Left cardiac atrium (tissue), 4 donors: ENCODE measurements at places on chromosomes 4 and X. TPM values are rescaled to one million over a fixed set of nuclear protein-coding genes. Genes with fewer than 3 reads are reported as not detected.

DNA sequence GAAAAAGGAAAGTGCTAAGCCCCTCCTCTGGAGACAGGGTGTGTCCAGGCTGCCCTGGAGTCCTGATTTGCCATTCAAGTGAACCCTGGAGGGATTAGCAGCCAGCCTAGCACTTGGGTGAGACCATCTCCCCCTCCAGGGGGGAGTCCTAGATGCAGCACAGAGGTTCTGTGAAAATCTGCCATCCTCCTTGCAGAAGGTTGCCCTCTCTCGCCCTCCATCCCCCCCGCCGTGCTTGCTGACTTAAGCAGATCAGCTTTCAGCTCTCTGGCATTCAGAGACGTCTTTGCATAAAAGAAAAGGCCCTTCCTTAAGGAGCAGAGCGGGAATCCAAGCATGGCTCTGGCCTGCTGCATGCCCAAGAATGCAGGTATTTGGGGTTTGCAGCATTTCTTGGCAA, 102.1 kb upstream of the SCML1 start:
- DNase-seq, result no peak

GRCh38 chr4:174222266-174222872, 61.1 kb downstream of the FBXO8 start:
- DNase-seq, result no peak

DNA sequence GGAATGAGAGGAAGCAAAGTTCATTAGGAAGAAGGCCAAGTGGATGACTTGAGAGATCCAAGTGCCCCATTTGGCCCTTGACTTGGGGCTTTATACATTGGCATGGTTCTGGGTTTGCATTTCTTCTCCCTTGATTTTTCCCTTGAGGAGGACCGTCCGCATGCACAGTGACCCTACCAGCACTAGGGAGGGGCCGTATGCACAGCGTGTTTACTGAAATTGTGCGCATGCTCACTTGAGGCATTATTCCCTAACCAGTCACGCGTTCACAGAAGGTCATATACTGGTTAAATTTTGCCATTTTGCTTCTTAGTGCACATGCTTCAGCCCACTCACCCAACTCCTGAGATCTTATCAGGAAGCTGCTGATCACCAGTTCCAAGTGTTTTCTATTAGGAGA, 35.1 kb downstream of the PAGE2 start:
- DNase-seq, result no peak

CXCL11 gene
- total RNA-seq, result 0.16 TPM

DNA sequence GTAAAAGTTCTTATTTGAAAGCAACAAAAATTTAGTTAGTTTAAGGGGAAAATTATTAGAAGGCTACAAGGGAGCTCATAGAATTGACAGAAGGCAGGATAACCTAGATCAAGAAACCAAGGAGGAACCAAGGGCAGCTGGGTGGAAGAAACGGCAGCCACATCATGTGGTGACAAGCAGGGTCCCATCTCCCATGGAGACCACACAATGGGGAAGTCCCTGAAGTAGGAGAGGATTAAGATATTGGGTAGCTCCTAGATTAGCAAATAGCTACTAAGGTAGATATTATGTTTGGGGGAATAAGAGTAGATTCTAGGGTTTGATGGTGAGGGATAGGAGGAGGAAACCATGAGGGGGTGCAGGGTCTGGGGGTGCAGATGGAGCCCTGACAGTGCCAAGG, 48.0 kb upstream of the TMEM154 start:
- DNase-seq, result no peak

DNA sequence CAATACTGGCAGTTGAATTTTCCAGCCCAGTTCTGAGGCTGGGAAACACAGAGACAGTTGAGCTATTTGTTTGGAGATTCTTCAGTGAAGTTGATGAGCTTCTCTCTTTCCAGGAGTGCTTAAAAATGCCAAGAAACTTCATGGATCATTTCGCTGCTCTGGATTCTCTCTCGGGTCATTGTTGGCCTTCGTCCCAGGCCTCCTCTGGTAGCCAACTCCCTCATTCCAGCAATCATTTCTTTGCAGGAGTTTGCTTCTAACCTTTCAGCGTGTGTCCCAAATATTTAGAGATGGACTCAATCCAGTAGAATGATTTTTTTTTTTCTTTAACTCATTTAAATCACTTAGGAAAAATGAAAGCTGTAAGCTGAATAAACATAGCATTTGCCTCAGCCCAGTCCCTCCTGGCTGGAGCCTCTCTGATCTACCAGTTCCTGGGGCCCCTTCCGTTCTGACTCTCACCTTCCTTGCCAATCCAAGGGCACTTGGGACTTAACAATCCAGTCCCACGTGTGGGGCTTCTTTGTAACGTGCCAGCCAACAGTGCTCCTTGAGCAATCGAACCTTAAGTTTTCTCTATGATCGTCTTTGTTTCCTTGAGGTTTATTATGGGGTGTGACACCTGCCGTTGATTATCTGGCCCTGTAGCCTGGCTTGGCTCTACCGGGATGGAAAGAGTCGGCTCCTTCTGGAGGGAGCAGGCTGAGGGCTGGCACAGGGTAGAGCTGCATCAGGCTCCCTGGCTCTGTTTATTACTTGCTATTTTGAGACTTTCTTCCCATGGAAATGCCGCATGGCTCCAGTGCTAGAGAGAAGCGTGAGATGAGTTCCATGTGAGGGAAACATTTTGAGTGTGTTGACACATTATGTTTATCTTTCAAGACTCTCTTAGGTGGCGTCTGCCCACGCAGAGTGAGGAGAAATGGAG, 80.4 kb upstream of the GPC4 start:
- peak; percentile 28 for DNase-seq

DNA sequence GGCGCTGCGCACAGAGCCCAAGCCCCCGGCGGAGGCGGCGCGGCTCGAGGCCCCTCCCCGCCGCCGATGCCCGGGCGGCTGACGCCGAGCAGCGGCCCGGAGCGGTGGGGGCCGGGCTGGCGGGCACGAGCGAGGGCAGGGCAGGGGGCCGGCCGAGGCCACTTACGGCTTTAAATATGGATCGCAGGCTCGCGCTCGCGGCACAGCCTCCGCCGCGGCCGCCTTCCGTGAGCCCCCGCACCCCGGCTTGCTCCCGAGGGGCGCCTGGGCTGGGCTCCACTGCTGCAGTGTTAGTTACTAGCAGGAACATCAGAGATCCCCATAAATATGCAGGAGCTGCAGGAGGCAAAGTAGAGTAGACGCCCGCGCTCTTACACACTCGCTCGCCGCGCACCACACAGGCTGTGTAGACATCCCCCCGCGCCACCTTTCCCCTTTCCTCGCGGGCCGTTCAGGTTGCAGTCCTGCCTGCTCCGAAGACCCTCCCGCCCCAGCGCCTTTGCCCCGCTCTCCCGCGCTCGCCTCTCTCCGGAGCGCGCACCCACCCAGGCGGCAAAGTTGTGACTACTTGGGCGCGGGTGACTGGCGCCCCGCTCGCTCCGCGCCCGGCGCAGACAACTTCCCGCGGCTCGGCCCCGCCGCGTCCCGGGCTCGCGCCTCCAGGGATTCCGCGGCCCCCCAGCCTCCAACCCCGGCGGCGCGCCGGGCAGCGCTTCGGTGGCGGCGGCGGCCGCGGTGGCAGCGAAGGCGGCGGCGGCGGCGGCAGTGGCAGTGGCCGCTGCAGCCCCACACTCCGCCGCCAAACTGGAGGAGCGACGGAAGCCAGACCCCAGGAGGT, 152.0 kb upstream of the SLC4A4 start:
- peak; percentile 59 for DNase-seq

FAM90A26 gene
- total RNA-seq, result not detected

- DNase-seq, result no peak
Measured at GRCh38 chrX:130418740-130419139, 17.0 kb downstream of the RBMX2 start.

ADRA2C gene
- 6.8 TPM for total RNA-seq

GRCh38 chr4:158161551-158162354, 11.1 kb downstream of the GASK1B start:
- DNase-seq, result peak; percentile 58

DNA sequence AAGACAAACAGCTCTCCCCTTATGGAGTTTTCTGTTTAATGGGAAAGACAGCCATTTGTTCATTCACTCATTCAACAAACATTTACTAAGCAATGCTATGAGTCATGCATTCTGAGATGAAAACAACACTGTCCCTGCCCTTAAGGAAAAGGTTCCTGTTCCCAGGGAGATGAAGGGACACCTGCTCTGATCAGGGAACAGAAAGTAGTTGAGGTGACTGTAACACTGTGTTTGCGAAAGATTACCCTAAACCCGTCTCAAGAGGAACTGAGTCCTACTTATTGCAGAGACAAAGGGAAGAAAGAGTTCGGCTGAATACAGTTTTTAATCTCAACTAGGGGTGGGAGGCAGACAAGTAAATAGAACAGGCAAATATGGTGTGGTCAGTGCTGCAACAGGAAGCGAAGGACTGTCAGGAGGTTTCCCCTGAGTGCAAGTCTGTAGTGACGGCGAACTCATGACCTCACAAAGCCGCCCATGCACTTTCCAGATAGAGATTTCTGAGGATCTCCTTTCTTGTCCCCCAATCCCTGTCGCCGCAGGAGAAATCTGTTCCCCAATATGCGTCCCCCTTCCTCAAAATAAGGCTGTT, 712 bp downstream of the STX18 start:
- DNase-seq, result peak; percentile 29

DNA sequence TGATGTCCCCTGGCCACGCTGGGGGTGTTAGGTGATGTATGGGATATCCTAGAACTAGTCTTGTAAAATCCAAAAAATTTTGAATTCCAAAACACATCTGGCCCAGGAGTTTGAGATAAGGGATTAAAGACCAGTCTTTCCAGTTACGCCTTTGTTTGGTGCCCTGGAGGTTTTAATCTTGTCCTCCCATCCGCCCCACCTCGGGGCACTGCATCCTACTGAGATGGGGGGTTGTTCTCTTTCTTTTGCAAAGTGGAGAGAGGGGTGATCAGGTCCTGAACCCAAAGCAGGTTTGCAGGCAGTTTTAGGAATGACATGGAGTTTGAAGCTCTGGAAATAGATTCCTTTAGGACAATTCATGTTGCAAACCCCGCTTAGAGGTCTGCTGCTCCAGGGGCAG, 1.8 kb downstream of the SUV39H1 start:
- DNase-seq, result no peak

GRCh38 chrX:38805432-38806389, 4.5 kb downstream of the MID1IP1 start:
- DNase-seq, result peak; percentile 74

GRCh38 chr4:121243485-121243884, 79.4 kb upstream of the TNIP3 start:
- no peak for DNase-seq

ANXA10 gene
- total RNA-seq, result not detected

DNA sequence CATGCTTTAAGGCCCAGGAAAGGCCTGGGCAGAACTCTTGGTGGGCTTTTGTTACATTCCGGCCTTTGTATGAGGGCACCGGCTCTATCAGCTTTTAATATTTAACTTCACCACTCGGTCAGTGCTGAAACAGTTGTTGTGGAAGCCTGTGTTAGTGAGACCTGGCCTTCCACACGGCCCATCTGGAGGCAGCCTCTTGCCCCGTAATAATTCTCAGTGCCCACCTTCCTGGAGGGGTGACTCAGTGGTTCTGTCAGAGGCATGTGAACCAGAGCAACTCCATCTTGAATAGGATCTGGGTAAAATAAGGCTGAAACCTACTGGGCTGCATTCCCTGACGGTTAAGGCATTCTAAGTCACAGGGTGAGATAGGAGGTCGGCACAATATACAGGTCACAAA, 162.0 kb upstream of the STS start:
- no peak for DNase-seq

RHOXF2B gene
- not detected for total RNA-seq

DNA sequence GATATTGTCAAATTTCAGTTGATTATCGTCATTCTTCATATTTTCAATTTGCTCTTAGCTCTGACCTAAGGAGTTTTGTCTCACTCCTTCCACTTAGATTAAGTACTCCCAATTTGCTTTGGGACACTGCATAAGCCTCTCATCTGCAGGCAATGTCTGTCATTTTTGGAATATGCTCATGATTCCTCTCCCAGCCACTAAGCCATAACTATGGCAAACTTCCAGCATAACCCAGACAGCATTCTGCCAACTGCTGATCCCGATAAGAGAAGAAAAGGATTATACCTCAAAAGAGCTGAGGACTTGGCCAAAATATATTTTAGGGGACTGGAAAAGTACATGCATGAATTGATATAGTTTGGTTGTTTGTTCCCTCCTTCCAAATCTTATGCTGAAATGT, 444.4 kb downstream of the GABRG1 start:
- DNase-seq, result no peak

DNA sequence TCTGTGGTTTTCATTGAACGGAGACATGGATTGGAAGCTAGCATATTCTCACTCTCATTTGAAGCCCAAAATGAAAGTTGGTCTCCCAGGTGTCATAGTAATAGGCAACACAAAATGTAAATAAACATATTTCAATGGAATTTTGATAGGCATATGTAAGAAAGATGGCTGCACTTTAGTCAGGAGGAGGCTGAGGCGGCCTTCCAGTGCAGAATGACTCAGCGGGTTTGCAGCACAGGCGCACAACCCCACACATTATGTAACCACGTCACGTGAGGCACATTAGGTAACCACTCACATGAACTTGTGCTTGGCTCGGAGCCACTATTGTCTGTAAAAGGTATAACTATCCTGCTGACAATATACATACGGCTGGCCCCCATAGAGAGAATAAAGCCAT, 381.7 kb downstream of the GPAT3 start:
- DNase-seq, result no peak

DNA sequence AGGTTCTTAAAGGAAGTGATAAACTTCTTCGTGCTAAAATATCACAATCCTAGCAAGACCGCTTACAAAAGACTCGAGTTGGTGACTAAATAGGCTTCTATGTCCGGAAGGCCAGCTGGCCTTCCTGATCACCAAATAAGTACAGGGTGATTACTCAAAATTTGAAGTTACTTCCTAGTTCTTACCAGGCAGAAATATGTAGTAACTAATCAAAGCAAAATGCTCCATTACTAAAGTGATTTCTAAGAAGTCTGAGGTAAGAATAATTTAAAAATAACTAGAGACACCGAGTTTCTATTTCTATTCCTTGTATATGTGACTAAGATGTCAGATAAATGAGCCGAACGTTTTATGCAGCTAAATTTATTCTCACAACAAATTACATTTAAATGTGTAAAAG, 62.2 kb downstream of the NSUN7 start:
- no peak for DNase-seq

DNA sequence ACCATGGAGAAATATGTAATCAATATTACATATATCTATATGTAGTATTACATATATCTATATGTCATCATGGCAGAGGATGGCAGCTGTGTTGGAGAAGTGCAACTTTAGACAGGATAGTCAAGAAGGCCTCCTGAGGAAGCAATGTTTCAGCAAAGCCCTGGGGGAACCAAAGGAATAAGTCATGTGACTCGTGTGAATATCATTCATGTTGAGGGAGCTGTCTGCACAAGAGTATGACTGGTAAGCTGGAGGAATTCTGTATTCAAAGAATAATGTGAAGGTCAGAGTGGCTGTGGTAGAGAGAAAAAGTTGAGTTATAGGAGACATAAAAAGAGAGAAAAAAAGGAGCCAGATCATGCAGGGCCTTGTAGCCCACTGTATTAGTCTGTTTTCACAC, 92.9 kb upstream of the EDNRA start:
- DNase-seq, result no peak

GRCh38 chr4:5710961-5711478, at the start of gene EVC:
Gene EVC, plus strand, starts transcription at chr4:5711201. Its CDS starts 180 bp downstream, at chr4:5711381.
- DNase-seq, result peak; percentile 87

MAGEA11 gene
- not detected for total RNA-seq
